ENCODE measurements at places on chromosomes 3 and 15.

DNA sequence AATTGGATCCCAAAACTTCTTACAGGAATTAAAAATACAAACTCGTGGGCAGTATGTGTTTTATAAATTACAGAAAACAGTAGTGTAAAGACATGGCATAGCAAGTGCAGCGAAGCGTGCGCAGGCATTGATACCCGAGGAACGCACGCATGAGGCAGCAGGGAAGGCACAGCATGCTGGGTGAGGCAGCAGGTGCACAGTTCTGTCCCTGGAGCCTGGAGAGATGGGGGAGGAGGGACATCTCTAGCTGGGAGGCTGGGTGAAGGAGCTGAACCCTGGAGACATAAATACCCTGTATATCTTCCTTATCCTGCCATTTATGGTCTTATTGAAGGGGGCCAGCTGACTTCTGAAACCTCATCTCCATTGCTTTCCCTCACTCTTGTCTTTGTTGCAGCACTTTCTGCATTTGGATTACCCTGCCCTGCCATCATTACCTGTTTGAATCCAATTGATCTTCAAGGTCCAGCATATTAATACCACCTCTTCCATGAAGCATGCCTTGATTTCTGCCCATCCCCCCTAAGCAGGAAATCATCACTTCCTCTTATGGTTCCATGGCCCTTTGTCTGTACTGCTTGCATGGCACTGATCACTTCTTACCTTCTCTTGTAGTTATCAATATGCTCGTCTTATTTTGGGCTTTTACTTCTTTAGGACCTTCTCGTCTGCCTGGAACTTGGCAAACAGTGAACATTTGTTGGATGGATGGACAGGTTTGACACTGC is 20.5 kb downstream of the LPP start:
- DNase-seq = peak; percentile 9

GRCh38 chr15:59550956-59551355 is 60.6 kb upstream of the GCNT3 start:
- no peak for DNase-seq

- no peak for DNase-seq
Observed at GRCh38 chr3:74415731-74416130, 198.7 kb downstream of the CNTN3 start.

DNA sequence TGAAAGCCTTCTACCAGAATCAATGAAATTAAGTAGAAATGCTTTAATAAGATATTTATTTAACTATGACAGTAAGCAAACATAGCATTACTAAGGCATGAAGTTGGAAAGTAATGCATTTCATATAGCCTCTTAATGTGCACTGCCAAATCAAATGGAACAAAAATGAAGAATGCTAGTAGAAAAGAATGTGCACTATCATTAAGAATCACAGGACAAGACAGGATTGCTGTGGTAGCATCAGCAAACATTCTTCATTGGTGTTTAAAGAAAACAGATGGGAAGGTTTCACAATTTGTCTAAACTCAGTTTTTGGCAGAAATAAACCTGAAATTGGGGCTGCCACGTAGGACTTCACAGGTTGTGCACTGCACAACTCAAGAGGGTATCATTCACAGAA is 168.9 kb downstream of the CNTN3 start:
- no peak for DNase-seq

- no peak for DNase-seq
Observed at GRCh38 chr15:87080547-87080946, 1000.9 kb downstream of the AGBL1 start.

DNA sequence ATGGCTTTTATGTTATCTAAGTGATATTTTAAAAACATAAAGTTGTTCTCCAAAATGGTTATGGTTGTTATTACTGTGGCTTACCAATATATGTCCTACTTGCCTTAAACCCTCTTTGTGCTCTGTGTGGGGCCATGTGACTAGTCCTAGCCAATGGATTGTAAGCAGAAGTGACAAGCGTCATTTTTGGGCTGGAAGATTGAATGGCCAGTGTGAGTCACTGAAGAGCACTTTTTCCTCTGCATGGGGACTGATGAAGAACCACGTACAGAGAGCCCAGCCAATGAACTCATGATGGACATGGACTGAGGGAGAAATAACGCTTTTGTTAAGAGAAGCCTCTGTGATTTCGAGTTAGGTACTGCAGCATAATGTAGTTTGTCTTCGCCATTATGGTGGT is 332.7 kb downstream of the EDEM1 start:
- no peak for DNase-seq

- DNase-seq = peak; percentile 80
Observed at GRCh38 chr3:187963677-187964385, 190.1 kb upstream of the LPP start.

- DNase-seq = no peak
Observed at GRCh38 chr3:105513042-105513441, 146.3 kb downstream of the ALCAM start.
